ENCODE measurements at places on chromosomes 11 and 22.

DNA sequence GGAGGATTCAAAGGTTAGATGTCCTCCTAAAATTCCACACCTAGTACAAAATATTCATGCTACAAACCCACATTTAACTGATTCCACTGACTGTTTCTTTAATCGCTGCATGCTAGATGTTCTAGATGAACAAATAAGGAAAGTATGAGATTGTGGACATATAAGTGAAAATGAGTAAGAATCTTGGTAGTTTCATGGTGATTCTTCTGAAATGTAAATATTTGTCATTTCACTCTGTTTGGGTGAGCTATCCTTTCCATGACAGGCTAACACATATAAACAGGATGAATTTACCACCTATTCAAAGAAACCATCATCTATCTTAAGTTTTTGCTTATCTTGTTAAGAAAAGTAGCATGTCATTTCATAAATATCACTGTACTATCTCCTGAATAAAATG is 14.8 kb downstream of the OR5B3 start:
- no peak for DNase-seq

DNA sequence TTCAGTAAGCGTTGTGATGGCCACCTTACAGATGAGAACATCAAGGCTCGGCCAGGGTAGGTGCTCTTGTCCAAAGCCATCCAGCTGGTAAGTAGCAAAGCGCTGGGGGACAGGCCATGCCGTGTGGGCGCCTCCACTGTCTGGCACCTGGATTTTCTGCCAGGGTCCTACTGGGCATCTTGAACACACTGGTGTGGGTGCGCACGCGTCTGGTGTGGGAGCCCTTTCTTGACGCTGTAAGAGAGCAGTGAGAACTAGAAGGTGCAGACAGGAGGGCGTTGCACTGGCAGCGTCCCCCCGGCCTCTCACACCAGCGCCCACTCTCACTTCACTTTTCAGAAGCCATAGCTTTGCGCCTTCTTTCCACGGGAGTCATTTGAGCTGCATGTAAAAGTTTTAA is 296.6 kb downstream of the TBC1D22A start:
- no peak for DNase-seq

GRCh38 chr11:76086743-76087635 is 119.3 kb downstream of the WNT11 start:
- DNase-seq, result no peak

GRCh38 chr11:120714438-120714837 is 202.9 kb downstream of the GRIK4 start:
- DNase-seq, result no peak

GRCh38 chr11:119928047-119928446 is 199.0 kb upstream of the NECTIN1 start:
- no peak for DNase-seq

GRCh38 chr22:38731703-38732161 is 24.1 kb downstream of the SUN2 start:
- DNase-seq, result no peak

- DNase-seq, result no peak
Observed at GRCh38 chr11:35282221-35282882, 137.0 kb downstream of the SLC1A2 start.

DNA sequence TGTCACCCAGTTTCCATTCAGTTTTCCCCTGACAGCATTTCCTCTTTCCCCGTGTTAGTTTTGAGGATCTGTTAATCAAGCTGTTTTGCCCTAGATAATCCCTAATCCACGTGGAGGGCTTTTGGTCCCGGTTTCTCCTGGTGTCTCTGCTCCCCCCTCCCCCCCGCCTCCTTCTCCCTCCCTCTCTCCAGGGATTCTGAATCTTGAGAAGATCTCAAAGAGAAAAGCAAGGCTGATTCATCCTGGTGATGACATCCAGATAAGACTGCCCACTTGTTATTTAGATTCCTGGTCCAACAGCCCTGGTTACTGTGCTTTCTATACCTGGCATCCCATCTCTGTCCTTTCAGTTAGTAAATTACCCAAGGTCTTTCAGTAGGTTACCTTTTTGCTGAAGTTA is 59.4 kb downstream of the KCNA4 start:
- no peak for DNase-seq

- no peak for DNase-seq
Observed at GRCh38 chr11:120800206-120800605, 223.7 kb upstream of the TBCEL start.

DNA sequence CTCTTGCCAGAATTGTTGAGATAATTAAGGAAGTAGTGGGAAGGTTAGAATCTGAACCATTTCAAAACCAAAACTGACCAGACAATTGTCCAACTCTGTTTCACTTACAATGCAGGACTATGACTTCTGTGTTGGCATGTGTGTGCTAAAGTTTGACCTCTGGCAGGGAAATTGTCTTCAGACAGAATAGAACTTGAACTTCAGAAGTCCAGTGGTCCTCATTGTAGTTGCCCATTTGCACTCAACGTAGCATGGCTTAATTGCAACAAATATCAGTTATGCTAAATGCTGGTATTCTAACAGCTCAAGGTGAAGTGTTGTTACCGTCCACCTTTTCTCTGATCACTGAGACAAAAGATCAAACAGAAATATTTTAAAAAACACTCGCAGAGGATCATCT is 47.2 kb downstream of the BLID start:
- no peak for DNase-seq

Measured in hematopoietic multipotent progenitor cell treated with erythropoietin and hydrocortisone succinate and interleukin-3 and kit ligand, for 17 days (in vitro differentiated cells).